ENCODE measurements at places on chromosomes 2 and 18.

- peak; percentile 56 for DNase-seq
Observed at GRCh38 chr2:121284463-121285449, at the start of gene TFCP2L1. TFCP2L1 (minus strand) TSS chr2:121285202; CDS start chr2:121285109, 93 bp downstream.

GRCh38 chr2:109284826-109285225, 155.8 kb downstream of the SH3RF3 start:
- DNase-seq, result no peak

DNA sequence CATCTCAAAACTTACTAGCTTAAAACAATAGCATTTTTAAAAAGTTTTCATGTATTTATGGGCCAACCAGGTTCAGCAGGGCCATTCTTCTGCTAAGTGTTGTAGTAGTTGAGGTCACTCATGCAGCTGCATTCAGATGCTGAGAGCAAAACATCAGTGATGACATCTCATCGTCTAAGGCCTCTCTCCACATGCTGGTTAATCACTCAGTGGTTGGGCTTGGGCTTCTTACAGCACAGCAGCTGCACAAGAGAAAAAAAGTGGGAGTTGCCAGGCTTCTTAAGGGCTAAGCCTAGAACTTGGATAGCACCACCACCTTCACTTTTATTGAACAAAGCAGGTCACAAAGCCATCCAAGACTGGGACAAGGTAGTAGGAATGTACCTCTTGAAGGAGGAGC, 190.3 kb downstream of the IRS1 start:
- DNase-seq, result peak; percentile 26

GRCh38 chr2:188965563-188965962, 8.6 kb upstream of the COL3A1 start:
- DNase-seq, result no peak

DNA sequence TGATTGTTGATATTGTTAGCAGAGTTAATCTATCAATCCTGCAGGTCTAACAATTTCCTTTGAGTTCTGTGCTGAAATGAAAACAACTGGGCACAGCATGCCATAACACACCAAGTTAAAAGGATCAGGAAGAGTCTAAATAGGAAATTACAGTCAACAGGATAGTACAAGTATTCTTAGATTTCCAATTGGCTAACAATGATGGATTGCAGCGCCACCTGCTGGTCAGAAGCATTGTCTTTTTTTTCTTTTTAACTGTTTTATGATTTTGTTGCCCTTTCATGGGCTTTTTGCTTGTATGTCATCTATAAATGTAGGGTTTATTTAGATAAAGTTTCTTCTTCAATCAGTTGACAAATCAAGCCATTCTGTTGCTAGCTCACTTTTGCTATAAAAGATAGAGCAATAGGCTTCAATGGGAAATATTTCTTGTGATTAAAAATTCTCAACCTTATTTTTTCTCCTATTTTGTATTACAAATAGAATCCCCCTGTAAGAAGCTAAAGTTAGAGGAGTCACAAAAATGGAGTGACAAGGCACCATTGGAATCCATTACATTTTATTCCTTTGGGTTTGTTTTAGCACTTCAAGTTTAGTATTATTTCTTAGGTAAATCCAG, 40.8 kb upstream of the RPRM start:
- DNase-seq, result peak; percentile 42

- no peak for DNase-seq
Observed at GRCh38 chr2:196959734-196960338, 33.3 kb upstream of the PGAP1 start.

GRCh38 chr2:85780316-85781012, 26.7 kb downstream of the ATOH8 start:
- DNase-seq, result no peak

DNA sequence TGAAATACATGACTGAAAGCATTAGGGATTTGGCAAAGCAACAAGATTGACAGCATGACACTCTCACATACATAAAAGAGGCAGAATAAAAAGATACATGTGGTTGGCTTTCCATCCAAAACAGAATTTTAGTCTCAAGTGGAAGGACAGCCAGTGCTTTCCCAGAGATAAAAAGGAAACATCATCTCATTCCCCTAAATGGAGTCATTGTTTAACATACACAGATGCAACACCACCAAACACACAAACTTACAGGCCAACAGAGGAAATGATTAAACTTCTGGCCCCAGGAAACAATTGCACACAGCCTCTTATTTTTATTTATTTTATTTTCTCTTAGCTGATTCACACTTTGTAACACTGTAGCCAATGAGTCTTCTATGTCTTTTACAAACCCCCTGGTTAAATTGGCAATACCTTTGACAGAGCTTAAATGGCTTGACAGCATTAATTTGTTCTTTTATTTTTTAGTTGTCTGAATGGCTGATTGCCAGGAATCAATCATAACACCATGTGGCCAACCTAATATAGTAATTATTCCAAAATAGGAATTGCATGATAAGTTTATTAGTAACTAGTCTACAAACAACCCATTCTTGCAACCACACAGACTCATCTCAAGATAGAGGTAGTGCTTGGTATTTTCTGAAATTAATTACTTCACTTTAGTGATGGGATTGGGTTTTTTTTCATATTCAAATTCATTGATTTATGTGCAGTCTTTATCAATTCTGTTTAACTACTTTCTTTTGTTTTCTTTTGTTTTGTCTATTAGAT, 190.5 kb downstream of the RND3 start:
- DNase-seq, result no peak

DNA sequence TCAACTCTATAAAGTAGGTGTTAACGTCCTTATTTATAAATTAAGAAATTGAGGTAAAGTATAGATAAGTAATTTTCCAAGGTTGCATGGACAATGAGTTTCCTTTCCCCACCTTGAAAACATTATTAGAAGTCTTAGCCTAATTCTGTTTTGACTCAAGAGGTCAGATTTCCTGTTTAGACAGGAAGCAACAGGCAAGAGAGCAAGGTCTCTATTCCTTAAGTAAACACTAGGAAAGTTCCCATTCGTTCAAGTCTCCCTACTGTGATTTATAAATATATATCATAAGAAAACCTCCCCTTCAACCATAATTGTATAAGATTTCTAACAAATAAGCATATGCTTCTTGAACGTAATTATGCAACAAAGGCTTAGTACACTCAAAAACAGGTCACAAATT, 40.3 kb downstream of the CLASP1 start:
- no peak for DNase-seq

- DNase-seq, result peak; percentile 74
Observed at GRCh38 chr2:136378712-136379595, 261.0 kb upstream of the CXCR4 start.

GRCh38 chr18:316393-316792, 48.5 kb upstream of the THOC1 start:
- DNase-seq, result no peak

DNA sequence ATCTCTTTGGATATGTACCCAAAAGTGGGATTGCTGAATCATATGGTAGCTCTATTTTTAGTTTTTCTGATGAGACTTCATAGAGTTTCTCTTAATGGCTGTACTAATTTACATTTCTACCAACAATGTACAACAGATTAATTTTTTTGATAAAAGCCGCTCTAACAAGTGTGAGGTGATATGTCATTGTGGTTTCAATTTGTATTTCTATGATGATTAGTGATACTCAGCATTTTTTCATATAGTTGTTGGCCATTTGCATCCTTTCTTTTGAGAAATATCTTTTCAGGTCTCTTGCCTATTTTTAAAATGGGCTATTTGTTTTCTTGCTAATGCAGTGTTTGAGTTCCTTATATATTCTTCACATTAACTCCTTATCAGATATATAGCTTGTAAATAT, 4.3 kb downstream of the IL18RAP start:
- DNase-seq, result no peak

DNA sequence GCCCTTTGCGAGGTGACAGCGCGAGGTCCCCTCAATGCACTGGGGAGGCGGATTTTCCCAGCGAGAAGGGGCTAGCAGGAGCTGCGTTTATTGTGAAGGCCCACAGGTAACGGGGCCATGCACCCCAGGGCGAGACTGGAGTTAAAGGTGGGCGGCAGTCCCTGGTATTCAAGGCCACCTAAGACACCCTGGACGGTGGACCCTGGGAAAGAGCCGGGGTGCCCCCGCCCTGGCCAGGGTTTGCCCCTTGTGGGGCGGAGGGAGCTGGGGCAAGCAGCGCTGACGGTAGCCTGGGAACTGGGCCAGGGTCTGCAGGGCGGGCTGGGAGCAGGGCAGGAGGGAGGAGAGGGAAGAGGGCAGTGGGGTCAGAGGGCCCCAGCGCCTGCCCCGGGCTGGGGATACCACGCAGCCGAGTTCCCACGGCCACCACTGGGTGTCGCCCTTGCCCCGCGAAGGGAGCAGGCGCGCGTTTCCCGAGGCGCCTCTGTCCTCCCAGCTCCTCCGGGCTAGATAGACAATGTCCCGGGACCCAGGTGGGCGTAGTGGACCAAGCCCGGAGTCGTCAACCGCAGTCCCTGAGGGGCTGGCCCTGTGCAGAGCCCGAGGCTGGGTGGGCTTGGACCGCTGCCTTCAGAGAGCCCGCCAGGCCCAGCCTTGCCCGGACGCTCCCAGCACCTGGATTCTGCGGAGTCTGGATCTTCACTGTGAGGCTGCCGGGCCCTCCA, 80.2 kb downstream of the SMAD4 start:
- peak; percentile 87 for DNase-seq

DNA sequence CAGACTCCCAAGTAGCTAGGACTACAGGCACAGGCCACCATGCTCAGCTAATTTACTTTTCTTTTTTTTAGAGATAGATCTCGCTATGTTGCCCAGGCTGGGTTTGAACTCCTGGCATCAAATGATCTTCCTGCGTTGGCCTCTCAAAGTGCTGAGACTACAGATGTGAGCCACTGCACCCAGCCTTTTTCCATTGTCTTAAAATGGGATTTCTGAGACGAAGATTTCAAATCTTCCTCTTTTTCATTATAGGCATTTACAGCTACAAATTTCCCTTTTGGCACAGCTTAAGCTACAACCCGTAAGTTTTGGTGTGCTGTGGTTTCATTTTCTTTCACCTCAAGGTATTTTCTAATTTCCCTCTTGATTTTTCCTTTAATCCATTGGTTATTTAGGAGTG, 8.6 kb downstream of the GNLY start:
- no peak for DNase-seq

GRCh38 chr2:38876407-38876806, 631 bp downstream of the MORN2 start:
- DNase-seq, result no peak

DNA sequence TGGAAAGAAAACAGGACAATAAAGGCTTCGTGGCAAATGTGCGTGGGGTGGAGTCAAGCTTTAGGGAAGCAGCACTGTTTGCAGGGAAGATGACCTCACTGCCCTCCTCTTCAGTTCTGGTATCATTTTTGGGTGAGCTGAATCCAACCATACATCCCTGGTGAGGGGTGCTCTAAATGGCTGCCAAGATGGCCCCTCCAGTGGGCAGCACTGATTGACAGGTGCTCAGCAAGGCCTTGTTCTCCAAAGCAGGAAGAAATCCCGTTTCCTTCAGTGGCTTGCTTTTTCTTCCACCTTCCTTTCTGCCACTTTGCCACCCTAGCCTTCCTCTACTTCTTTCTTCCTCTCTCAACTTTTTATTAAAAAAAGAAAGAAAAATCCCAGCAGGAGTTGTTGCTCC, 132.8 kb upstream of the SP5 start:
- DNase-seq, result peak; percentile 21

DNA sequence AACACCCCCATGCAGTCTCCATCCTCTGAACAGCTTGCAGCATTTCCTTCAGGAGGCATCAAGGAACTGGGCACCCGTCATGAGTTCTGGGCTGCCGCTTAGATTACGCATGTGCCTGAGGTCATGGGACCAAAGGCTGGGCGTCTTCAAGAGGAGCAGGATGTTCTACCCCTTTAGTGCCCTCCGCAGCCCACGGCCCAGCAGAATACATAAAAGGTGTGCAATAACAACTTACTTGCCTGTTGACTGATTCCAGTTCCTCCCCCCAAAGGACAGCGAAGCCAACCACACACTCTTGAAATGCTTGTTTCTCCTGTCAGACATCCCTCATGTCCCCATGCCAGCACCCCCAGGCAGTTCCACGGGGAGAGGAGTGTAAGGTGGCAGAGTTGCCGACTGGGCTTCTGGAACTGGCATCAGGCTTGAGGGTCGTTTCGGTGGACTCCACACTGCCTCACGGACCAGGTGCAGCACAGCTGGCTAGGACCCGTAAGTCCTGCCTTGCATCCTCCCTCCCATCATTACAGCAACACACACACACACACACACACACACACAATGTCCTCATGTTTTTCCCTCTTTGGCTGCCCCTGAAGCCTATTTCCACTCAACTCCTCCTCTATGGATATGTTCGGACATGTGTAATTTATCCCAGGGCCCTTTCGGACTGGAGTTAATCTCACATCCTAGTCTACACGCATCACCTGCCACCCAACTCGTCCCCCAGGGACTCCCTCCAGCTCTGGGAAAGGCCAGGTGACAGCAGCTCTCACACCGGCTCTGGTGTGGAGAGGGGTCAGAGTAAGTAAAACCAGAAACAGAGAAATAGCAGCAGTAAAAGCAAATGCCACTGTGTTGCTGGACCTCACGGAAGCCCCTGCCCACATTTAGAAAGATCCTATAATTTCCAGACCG, 200.7 kb downstream of the BCL11A start:
- no peak for DNase-seq

- DNase-seq, result no peak
Observed at GRCh38 chr2:70479816-70480215, 73.8 kb downstream of the TGFA start.
